ENCODE measurements at places on chromosomes 16 and 17.

DNA sequence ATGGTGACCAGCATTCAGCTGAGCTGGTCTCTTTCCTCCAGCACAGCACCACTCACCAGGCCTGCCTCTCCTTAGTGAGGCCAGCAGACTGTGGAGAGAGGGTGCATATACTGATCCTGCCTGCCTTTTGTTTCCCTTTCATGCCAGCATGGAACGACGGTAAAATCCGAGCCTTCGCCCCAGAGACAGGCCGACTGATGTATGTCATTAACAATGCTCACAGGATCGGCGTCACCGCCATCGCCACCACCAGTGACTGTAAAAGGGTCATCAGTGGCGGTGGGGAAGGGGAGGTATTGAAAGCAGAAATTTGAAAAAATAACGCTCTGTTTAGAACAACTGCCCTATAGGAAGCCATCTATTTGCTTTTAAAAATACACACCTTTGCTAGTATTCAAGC lies 12.6 kb upstream of the USP43 start:
- no peak for DNase-seq

DNA sequence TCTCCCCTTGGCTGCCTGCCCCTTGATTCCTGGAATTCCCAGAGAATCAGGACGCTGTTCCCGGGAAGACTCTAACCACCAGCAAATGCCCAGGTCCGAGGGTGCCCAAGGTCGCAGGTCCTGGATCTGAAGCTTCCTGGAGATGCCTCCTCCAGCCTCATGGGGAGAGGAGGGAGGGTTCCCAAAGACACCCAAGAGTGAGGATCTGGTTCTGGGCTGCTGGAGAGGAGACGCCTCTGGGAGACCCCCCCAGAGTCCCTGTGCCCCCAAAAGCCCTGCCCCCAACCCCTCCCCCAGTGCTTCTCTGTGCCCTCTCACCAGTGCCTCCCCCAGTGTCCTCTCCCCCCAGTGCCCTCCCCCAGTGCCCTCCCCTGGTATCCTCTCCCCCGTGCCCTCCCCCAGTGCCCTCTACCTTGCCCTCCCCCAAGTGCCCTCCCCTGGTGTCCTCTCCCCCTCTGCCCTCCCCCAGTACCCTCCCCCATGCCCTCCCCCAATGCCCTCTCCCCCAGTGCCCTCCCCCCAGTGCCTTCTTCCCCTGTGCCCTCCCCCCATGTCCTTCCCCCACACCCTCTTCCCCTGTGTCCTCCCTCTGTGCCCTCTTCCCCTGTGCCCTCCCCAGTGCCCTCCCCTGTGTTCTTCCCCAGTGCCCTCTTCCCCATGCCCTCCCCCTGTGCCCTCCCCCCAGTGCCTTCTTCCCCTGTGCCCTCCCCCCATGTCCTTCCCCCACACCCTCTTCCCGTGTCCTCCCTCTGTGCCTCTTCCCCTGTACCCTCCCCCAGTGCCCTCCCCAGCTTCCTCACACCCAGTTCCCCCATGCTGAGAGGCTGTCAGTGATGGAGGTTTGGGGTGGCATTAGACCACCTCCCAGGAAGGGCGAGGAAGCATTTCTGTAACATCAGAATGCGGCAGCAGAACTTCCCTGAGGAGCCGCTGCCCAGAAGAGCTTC lies 6.3 kb upstream of the SECTM1 start:
- peak; percentile 59 for DNase-seq

DNA sequence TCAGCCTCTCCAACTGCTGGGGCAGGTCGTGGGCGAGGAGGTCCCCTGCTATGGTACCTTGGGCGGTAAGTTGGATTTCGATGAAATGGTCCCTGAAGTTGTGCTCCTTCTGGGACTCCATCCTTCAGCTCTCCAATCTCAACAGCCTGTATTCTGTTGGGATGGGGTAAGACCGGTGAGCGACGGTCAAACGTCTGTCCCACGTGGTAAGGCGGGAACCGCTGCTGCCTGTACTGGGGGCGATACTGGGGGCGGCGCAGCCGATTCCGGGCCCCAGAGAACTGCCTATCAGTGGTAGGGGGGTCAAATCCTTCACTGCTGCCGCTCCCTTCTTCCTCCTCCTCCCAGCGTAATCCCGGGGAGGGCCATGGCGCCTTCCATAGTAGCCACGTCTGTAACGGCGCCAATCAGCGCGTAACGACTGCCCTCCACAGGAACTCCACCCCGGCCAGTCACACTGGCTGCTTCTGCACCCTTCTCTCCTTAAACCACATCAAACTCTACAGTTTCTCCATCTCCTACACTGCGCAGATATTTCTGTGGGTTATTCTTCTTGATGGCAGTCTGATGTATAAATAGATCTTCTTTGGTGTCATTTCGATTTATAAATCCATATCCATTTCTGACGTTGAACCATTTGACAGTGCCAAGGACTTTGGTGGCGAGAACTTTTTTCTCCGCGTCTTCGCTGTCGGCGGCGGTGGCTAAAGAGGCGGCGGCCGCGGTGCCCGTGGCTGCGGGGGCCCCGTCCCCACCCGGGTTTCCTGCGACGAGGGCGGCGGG lies 41.1 kb downstream of the AHSP start:
- no peak for DNase-seq

DNA sequence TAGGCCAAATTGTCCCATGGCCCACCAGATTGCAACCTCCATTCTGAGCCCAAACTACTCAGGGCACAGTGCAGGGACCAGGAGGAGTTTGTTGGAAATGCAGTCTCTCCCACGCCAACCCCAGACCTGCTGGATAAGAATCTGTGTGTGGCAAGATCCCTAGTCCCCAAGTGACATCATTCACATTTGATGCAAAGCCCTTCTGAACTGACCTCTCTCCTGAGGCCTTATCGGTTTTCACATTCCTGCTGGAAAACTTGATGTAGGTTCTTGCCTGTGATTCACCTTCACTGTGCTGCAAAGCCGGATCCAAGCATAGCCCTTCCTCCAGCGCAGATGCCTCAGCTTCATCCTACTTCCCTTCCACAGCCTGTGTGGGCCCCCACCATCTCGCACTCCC lies 6.6 kb upstream of the SHCBP1 start:
- DNase-seq, result no peak

DNA sequence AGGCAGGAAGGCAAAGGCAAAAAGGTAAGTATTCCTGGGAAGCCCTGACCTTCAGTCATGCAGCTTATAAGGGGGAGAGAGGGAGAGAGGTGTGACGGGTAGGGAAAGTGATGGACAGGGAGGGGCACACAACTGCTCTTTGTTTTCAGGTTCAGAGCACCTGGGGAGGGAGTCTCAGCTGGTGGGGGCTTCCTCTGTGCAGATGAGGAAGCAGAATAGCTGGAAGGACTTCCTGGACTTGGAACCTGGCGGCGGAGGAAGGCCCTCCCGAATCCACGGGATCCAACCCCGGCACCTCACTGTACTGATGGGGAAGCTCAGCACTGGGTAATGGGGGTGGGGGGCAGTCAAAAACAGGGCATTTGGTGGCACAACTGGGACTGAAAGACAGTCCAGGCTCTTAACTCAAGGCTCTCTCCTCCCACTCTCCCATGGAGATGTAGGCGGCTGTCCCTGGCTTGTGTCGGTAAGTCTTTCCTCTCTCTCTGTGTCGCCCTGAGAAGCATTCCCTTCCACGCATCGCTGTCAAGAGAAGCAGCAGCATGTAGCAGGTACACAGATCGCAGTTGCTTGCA lies 11.9 kb upstream of the PITPNM3 start:
- DNase-seq, result no peak

DNA sequence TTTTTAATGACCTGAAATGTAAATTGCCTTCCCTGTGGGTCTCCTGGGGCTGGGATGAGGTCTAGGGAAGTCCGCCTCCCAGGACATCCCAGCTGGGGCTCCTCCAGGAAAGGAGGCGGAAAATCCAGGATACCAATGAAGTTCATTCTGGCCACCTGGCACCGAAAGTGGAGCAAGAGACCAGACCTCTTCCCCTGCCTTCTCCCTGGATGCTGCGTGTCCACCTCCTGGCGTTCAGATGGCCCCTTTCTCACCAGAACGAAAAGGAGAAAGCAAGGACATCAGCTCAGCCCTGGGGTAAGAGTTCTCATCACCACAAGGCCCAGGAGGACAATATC lies 20.4 kb downstream of the RBFOX3 start:
- no peak for DNase-seq

- DNase-seq, result no peak
These were observed 41.1 kb upstream of the FAAP100 start for GRCh38 chr17:81593105-81593871.

DNA sequence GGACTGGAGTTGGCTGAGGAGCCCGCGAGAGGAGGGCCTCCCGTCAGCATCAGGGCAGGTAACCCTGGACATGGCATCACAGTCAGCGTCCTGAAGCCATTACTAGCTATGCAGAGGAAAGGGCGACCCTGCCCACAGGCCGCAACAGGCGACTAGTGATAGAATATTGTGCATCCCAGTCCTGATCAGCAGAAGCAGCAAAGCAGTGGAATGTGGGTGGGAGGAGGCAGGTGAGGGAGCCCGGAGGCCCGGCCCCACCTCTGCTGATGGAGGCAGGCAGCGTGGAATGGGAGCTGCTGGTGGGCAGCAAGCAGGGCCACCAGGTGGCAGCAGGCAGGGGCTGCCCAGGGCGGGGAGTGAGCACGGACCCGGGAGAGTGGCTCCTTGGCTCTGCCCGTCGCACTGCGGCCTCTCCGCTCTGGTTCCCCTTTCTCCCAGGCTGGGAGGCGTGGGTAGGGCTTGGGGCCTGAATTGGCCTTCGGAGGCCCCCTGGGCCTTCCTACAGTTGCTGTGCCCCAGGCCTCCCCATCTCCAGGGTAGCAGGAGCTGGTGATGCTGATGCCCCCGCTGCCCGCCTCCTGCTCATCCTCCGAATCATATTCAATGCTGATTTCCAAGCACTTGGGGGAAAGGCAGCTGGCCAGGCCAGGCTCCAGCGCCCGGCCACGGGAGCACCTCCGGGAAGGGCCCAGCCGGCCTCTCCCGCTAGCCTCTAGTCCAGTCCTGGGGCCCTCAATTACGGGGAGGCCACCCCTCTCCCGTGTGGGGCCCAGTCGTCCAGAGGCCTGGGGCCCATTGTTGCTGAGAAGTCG lies 20.2 kb downstream of the TSPOAP1 start:
- DNase-seq, result peak; percentile 33
